ENCODE measurements at places on chromosomes 3 and 15.

DNA sequence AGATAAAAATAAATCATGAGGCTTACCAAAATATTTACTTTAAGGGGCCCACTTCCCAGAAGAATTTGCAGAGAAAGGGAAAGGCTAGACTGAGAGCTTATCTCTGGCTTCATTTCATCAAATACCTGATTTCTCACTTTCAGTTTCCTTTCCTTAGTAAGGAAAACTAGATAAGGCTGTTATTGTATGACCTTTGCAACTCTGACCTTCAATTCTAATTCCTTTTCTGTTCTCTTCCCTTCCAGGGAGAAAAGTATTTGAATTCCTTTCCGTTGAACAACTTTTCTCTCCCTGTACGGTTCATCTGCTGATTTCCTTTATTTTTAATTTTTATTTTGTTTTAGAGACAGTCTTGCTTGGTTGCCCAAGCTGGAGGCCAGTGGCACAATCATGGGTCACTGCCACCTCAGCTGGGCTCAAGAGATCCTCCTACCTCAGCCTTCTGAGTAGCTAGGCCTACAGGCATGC is 7.1 kb upstream of the PXK start:
- peak; percentile 52 for DNase-seq

DNA sequence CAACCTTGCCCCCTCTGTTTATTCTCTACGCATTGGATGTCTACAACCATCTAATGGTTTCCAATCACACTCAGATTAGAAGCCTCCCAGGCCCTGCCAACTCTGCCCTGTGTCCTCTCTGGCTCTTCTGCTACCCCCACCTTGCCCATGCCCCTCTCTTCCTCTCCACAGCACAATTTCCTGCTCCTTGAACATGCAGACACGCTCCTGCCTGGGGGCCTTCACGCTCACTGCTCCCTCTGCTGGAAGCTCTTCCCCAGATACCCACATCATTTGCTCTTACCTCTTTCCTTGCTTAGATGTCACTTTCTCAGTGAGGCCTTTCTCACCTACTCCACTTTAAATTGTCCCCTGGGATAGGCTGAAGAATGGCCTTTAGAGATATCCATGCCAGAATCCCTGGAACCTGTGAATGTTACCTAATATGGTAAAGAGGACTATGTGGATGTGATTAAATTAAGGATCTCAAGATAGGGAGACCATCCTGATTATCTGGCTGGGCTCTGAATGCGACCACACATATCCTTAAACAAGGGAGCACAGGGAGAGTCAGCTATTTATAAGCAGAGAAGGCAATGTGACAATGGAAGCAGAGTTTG is 9.9 kb downstream of the KY start:
- DNase-seq = peak; percentile 32

GRCh38 chr15:53116169-53116568 is 326.0 kb upstream of the ONECUT1 start:
- no peak for DNase-seq

GRCh38 chr15:69189157-69189556 is 28.7 kb downstream of the GLCE start:
- DNase-seq = no peak

- DNase-seq = no peak
Observed at GRCh38 chr3:142046320-142047020, 102.9 kb downstream of the TFDP2 start.

GRCh38 chr3:28703843-28704242 is 355.2 kb upstream of the AZI2 start:
- no peak for DNase-seq

DNA sequence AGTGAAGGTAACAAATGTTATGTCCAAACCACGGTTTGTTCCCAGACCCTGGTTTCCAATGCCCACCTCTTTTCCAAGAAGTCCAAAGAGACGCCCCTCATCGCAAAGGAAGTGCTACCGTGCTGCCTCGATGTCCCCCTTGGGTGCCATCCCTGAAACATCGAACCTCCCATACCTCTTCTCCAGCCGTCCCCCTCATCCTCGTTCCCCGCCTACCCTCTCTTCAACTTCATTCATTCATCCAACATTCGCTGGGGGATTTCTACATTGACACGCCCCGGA is 467 bp downstream of the TIPIN start:
- DNase-seq = no peak

DNA sequence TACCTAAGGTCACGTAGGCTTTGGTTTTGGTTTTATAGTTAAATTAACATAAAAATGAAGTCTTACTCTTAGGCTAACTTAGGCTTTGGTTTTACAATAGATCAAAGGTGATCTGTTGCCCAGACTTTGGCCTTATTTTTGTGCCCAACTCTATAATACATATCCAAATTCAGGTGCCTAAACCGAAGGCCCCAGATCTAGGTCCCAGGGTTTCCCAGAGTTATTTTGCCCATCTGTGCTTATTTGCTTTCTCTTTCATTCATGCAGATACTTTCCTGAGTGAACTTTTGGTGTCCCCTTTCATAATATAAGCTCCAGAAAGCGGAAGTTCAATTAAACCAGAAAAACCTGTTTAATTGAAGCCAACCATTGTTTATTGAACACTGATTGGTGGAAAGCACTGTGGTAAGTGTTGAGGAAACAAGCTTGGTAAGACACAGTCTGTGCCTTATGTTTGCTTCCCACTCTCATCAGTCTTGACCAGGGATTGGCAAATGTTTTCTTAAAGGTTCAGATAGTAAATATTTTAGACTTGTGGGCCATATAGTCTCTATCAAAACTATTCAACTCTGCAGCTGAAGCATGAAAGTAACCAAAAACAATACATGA is 209.7 kb downstream of the WDR72 start:
- DNase-seq = no peak

GRCh38 chr15:61571026-61571425 is 341.9 kb upstream of the RORA start:
- DNase-seq = no peak

DNA sequence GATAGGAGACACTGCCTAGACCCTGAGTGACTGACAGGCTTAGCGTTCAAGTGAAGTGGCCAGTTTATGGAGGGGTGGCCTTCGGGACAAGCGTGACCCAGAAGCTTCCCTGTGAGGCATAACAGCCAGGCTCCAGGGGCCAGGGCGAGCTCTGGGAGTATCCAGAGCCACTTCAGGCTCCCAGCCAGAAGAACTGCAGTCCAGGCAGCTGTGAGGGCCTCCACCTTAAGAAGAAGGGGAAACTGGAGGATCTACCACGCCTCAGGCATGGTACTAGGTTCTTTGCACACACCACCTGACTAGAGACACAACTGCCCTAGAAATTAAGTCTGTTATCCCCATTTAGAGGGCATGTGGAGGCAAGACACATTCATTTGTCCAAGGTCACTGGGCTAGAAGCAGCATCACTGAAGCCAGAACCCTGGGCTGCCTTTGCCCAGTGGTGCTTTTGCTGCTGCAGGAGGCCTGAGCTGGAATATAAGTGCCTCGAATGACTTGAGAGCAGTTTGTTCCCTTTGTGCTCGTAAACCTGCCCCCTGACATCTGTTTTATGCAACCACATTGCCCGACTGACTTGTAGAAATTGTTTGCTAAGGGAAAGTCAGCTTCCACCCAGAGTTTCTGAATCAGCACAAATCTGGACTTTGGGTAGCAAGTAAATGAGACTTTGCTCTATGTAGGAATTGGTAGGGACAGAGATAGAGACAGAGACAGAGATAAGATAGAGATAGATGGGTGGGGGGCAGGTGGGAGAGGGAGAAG is 23.3 kb downstream of the RASGRF1 start:
- DNase-seq = no peak

DNA sequence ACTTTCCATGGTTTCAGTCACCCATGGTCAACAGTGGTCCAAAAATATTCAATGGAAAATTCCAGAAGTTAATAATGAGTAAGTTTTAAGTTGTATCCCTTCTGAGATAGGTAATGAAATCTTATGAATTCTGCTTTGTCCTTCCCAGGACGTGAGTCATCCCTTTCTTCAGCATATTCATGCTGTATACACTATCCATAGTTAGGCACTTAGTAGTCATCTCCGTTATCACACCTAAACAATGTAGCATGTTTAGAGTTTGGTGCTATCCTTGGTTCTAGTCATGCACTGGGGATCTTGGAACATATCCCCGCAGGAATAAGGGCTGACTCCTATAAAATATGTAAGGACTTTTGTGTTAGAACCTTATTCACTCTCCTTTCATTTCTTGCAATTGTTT is 153.2 kb downstream of the UNC13C start:
- no peak for DNase-seq

- no peak for DNase-seq
Observed at GRCh38 chr15:76183930-76184649, 124.3 kb downstream of the TMEM266 start.

GRCh38 chr3:120114376-120114775 is 20.1 kb upstream of the GSK3B start:
- DNase-seq = no peak

DNA sequence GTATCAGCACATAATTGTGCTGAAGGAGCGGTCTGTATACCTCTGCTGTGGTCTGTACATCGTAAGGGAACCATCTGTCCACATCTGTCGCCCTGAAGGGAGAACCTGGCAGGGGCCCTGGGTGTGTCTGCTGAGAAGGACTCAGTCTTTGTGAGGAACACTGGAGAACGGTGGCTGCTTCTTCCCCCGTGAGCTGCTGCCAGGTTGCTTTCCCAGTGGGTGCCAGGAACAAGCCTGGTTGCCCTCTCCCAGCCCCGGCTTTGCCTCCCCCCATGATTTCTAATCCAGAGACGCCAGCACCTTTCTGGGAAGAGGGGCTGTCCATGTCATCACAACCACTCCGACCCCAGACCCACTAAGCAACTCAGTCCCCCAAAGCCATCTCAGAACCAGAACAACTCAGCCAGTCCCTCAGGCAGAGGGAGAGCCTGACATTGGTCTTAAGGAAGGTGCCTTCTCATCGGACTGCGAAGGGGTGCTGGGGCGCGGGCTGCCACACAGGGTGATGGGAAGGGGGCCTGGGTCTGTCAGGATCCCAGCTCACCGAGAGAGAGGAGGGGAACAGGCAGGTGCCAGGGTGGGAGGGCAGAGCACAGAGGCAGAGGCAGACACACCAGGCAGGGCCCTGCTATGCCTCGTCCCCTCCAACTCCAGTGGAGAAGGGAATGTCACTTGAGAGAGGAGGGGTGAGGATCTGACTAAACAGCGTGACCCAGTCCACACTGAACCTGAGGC is 8.5 kb downstream of the TNK2 start:
- DNase-seq = no peak

DNA sequence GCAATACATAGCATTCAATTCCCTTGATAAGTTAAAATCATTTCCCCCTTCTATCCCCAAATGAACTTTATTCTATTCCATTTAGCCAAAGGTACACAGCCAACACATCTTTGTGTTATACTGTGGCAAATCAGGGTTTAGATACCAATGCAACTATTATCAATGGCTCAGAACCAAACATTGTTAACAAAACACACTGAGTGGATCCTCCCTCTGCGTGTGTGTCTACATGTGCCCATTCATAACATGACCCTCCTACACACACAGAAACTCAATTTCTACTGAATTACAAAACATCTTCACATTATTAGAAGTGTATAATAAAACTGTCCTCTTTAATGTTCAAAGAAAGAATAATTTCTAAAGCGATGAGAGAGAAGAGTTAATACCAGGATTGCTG is 1.3 kb downstream of the TTBK2 start:
- DNase-seq = no peak

DNA sequence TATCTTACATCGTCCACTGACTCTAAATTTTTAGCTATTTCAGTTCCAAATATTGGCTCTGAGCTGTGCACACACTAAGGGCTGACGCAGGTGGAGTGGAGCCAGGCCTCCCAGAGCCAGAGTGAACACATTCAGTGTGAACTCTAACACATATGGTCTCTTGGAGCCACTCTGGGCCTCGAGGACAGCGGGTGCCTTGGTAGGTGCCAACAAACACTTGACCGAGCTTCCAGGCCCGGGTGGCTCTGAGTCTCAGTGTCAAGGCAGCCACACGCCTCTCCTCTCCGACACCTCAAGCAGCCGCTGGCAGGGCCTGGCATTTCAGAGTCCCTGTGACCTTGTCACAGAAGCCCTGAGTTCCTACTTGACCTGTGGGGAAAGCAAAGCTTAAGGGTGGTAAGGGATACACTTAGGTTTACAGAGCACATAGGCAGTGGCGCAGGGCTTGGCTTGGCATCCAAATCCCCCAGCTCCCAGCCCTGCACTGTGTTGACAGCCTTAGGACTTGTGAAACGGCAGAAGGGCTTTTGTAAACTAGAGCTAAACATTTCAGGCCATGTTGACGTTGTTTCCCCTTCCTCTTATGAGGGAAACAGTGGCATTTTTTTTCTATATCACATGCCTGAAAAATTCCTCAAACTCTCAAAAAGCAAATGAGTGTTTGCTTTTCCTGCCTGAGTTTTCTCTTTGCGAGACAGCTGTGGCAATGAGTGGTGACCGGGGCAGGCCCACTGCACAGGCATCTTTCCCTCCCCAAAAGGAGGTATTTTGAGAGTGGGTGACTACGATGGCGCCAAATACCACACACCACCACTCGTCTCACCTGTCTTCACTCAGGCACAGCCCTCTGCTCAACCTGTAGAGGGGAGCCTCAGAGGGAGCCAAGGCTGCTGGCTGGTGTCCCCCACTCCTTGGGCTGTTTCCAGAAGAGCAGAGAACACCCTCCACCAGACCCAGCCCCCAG is 60.8 kb downstream of the DAPK2 start:
- no peak for DNase-seq

- no peak for DNase-seq
Observed at GRCh38 chr15:27867861-27868260, 231.3 kb downstream of the OCA2 start.

DNA sequence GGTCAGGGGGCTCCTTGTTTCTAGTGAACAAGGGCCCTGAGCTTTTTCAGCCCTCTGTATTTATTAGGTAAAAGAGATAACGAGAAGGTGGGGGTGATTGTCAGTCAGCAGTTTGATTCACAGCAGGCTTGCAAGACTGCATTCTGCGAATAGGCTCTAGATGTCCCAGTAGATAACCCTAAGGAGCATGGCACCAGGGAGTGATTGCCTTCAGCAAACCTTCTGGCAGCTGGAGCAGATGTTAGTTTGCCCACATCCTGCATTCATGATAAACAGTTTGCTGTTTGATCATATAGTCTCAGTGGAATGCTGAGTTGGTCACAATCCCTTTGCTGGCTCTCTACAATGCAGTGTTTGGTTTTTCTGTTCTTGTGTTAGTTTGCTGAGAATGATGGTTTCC is 161.3 kb upstream of the GADL1 start:
- no peak for DNase-seq

GRCh38 chr3:142315083-142315482 is 89.7 kb upstream of the GK5 start:
- DNase-seq = peak; percentile 71

DNA sequence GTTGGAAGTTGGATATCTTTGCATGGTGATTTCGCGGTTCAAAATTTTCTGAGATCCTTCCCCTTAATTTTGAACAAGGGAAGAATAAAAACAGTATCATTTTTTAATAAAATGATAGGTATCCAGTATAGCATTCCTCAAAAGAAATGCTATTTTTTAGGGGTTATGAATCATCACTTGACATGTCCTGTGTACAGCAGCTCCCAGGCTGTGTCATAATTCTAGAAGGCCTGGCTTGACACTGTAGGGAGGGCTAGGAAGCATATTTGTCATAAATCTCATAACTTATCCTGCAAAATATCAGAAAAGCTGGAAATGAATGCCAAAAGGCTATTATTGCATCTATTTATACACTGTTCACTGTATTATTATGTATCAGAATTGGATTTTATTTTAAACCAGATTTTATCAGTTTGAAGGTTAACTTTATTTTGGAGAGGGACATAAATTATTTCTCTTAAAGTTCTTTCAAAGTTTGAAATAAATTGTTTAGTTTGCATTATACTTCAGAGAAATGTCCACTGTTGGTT is 539.1 kb upstream of the ROBO2 start:
- no peak for DNase-seq

- DNase-seq = no peak
Observed at GRCh38 chr3:121648219-121648958, 12.3 kb downstream of the HCLS1 start.

Measured in mesenchymal stem cell (in vitro differentiated cells and primary cell).